ENCODE measurements at places on chromosomes 1 and 21. TPM values are rescaled to one million over a fixed set of nuclear protein-coding genes. Genes with fewer than 3 reads are reported as not detected.

The FAM72D gene
- total RNA-seq, result 7.9 TPM

The F5 gene
- total RNA-seq, result 26.0 TPM

The ASPM gene
- 43.0 TPM for total RNA-seq

The TMCC2 gene
- total RNA-seq, result 14.0 TPM

The SAMD13 gene
- total RNA-seq, result 0.44 TPM

The ARTN gene
- total RNA-seq, result 0.39 TPM

The FCGR1A gene
- total RNA-seq, result not detected

The VWA5B1 gene
- not detected for total RNA-seq

The SPATA1 gene
- total RNA-seq, result 1.5 TPM

The AKR7A3 gene
- total RNA-seq, result 1.4 TPM

The TFB2M gene
- 21.0 TPM for total RNA-seq

The RGS8 gene
- total RNA-seq, result not detected

The E2F2 gene
- total RNA-seq, result 17.2 TPM

The MNDA gene
- not detected for total RNA-seq

The ZZZ3 gene
- 39.7 TPM for total RNA-seq

The SLC45A1 gene
- total RNA-seq, result 0.80 TPM

The IGFN1 gene
- total RNA-seq, result not detected

The LORICRIN gene
- not detected for total RNA-seq

The RNU1-1 gene
- total RNA-seq, result 2,033 TPM

The LUZP1 gene
- total RNA-seq, result 21.6 TPM

The SLC5A9 gene
- not detected for total RNA-seq

The NPR1 gene
- not detected for total RNA-seq

The HUNK gene
- total RNA-seq, result 0.55 TPM

The CD244 gene
- total RNA-seq, result 0.21 TPM

The PTPN7 gene
- 398 TPM for total RNA-seq

The PTPN14 gene
- 71.4 TPM for total RNA-seq

The TNFRSF8 gene
- total RNA-seq, result 65.5 TPM

The FMO5 gene
- 0.09 TPM for total RNA-seq

The MCOLN2 gene
- 142 TPM for total RNA-seq

The ITLN1 gene
- total RNA-seq, result not detected

The RABGGTB gene
- 230 TPM for total RNA-seq

The MCM3AP gene
- 123 TPM for total RNA-seq

All from activated T-helper 2 cell treated with anti-CD3 and anti-CD28 coated beads, Interferon-gamma antibody, Interleukin-2, Interleukin-4, amounts not matched to agents 10 μg/mL and 5 μg/mL and 100 μg/mL, durations not matched to agents 14 hours and 24 hours and 36 hours (primary cell).